ENCODE measurements at places on chromosomes 2 and 18.

DNA sequence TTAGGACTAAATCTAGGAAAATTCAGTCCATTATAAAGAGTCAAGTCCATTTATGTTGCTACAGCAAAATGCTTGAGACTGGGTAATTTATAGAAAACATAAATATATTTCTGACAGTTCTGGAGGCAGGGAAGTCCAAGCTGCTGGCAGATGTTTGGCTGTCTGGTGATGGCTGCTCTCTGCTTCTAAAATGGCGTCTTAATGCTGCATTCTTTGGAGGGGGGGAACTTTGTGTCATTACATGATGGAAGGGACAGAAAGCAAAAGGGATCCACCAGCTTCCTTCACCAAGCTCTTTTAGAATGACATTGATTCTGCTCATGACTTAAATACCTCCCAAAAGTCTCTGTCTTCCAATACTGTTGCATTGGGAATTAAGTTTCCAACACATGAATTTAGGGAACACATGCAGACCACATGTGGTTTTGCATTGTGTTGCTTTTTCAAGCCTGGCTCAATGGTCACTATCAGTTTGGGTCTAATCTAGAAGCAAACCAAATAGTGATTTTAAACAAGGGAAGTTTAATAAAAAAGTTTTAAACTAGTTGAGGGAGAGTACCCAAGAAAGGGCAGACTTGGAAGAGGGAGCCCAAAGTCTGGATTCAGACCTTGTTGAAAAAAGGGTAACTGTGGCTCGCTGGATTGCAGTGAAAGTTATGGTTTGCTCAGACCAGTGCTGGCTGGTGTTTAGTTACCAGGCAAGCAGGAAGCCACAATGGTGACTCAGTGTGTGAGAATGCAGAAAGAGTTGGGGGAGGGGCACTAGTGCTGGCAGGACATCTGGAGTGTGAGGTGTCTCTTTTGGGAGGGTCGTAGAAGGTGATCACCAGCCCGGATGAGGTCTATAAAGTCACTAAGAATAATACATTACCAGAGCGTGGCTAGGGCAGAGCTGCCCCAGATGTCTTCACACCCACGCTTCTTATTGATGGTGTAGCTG is 30.8 kb downstream of the C18orf54 start:
- DNase-seq = no peak

DNA sequence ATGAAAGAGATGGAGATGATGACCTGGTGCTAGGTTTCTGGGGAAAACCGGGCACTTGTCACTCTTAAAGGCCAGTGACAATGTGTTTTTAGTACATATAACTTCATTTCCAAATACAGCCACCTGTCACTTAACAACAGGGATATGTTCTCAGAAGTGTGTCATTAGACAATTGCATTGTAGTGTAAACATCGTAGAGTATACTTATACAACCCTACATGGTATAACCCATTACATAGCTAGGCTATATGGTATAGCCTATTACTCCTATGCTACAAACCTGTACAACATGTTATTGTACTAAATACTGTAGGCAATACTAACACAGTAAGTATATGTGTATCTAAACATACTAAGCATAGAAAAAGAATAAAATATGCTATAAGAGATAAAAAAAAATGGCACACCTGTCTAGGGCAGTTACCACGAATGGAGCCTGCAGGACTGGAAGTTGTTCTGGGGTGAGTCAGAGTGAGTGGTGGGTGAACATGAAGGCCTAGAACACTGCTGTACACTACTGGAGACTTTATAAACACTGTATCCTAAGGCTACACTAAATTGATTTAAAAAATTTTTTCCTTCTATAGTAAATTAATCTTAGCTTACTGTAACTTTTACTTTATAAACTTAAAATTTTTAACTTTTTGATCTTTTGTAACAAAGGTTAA is 123.2 kb downstream of the THADA start:
- no peak for DNase-seq

- DNase-seq = peak; percentile 54
Observed at GRCh38 chr2:20065885-20066602, 14.6 kb upstream of the LAPTM4A start.

- no peak for DNase-seq
Observed at GRCh38 chr2:102301867-102302362, 9.4 kb upstream of the IL1RL1 start.

- no peak for DNase-seq
Observed at GRCh38 chr2:101596333-101596732, 101.2 kb upstream of the MAP4K4 start.

DNA sequence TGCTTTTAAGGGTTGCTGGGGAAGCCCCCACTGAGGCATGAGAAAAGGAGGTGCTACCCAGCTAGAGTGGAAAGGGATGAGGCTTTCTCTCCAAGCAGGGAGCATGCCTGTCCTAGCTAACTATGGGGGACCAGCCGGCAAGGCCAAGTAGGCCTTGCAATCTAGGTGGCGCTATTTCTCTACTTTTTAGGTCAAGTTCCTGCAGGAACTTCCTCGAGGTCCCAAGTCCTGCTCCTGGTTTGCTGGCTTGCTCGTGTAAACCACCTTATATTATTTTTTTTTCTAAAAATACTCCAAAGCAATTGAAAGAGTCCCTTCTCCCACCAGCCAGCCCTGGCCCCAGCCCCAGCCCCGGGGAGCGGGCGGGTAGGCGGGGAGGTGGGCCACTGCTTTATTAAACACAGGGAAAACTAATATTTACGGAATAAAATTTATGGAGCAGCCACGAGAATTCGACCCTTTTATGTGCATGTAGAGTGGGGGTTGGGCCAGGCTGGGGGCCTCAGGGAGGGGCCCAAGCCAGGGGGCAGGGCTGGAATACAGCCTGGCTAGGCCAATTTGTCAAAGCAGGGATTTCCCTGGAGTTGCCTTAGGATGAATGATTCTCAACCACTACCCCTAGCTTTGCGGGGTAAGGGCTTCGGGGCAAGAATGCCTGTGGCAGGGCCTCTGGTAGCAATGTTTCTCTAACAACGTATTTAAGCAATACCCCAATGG is 12.8 kb upstream of the IHH start:
- DNase-seq = no peak

- DNase-seq = no peak
Observed at GRCh38 chr2:17441055-17441771, 77.0 kb downstream of the RAD51AP2 start.

DNA sequence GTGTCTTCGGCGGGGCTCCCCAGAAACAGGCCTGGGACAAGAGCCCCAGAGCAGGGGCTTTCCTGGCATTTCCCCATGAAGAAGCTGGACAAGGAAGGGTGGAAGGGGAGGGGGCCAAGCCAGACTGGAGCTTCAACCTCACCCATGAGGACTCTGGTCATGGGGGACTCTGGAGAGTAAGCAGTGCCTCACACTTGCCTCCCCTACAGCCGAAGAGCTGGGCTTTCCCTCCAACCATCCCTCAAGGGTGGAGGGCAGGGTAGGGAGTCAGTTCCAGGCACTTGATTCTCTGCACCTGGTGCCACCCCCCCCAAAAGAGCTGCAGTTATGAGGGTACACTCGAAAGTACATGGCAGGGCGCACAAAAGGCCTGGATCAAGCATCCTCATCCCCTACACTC is 246.6 kb downstream of the TFCP2L1 start:
- no peak for DNase-seq

DNA sequence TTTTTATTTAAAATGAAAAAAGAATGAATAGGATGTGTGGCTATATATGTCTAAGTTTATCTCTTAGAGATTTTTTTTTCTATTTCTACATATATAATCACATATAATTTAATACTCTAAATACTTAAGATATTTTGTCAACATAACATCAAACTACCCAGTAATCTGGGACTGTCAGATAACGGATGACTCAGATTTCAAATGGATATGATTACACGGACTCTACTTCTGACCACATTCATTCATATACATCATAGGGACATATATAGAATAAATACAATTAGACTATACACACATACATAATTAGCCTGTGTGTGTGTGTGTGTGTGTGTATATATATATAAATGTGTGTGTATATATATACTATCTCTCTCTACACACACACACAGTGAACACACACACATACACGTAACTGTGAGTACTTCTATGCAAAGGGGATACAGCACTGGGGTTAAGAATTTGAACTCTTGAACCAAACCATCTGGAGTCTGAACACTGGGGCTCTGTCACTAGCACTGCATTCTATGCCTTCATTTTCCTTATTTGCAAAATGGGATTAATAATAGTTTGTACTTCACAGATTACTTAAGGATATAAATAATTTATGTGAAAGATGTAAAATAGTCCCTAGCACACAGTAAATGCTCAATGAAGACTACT is 59.5 kb downstream of the CHN1 start:
- no peak for DNase-seq

GRCh38 chr2:9391961-9392720 is 31.2 kb downstream of the ITGB1BP1 start:
- no peak for DNase-seq

GRCh38 chr2:62919041-62919440 is 131.6 kb upstream of the OTX1 start:
- no peak for DNase-seq

GRCh38 chr2:113157118-113157896 is 16.5 kb upstream of the PSD4 start:
- DNase-seq = no peak

DNA sequence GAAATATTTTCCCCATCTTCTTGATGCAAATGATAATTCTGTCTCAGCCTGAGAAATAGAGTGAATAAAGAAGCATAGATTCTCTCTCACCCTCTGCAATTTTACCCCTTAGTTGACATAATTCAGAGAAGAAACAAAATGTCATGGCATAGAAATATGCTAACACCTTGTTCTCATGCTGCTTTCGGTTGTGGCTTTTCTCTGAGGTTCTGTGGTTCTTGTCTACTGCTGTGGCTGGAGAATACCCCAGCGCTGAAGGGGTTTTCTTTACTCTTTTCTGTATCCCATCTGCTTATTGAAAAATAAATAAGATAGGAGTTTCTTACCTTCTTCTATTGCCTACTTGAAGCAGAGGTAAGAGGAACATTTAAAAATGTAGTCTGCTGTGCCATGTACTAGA is 15.4 kb upstream of the RAB27B start:
- DNase-seq = no peak

GRCh38 chr2:139165041-139165440 is 384.9 kb upstream of the NXPH2 start:
- no peak for DNase-seq

- no peak for DNase-seq
Observed at GRCh38 chr2:59190518-59190917, 949.4 kb upstream of the FANCL start.

- no peak for DNase-seq
Observed at GRCh38 chr2:114389021-114389420, 53.4 kb upstream of the DPP10 start.

DNA sequence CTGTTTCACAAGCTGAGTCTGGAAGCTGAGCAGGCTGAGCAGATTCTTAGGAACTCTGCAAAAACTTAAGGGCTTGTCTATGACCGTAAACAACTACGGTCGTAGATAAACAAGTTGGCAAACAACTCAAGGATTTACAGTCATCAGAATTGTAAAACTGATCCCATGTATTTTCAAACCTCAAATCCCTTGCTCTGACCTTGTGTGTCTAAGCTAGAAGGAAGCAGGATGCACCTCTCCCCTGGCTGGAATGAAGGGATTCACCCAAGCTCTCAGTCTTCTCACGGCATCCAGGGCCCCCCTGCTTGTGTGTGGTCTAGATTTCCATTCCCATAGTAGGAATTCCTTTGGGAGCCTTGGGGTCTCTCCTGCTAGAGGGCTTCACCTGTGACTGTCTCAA is 12.4 kb upstream of the IL1RN start:
- DNase-seq = no peak

GRCh38 chr18:9221661-9222060 is 85.1 kb downstream of the ANKRD12 start:
- DNase-seq = no peak

DNA sequence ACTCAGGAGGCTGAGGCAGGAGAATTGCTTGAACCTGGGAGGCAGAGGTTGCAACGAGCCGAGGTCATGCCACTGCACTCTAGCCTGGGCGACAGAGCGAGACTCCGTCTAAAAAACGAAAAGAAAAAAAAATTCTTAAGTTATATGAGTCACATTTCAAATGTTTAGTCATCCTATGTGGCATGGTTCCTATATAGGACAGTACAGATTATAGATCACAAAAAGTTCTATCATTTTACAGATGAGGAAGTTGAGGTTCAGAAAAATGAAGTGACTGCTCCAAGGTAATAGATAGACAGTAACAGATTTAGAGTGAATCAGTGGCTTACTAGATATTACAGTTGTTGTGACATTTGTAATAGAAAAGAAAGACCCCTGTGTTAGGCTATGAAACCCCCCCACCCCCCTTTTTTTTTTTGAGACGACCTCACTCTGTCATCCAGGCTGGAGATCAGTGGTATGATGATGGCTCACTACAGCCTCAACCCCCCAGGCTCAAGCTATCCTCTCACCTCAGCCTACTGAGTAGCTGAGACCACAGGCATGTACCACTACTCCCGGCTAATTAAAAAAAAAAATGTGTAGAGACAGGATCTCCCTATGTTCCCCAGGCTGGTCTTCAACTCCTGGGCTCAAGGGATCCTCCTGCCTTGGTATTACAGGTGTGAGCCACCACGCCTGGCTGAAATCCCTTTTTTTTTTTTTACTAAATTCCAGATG is 22.7 kb downstream of the PTPN4 start:
- no peak for DNase-seq

GRCh38 chr2:165970663-165971062 is 17.1 kb upstream of the TTC21B start:
- DNase-seq = no peak

DNA sequence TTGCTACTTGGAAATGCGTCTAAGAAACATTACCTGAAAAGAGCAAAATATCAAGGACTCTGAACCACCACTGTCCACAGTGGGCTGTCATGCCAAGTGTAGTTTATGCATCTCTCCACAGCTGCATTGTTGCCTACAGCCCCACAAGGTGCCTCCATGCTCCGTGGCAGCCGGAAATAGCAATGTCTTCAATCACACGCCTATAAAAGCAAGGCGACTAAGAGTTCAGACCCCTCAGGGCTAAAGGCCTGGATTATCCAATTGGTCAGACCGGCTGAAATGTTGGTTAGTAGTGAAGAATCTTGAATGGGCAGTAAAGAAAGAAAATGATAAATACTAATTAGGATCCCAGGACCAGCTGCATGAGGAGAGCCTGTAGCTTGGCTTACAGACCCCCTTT is 114.0 kb upstream of the SLC35G4 start:
- DNase-seq = no peak

GRCh38 chr18:43642727-43643330 is 365.5 kb upstream of the SYT4 start:
- DNase-seq = no peak

DNA sequence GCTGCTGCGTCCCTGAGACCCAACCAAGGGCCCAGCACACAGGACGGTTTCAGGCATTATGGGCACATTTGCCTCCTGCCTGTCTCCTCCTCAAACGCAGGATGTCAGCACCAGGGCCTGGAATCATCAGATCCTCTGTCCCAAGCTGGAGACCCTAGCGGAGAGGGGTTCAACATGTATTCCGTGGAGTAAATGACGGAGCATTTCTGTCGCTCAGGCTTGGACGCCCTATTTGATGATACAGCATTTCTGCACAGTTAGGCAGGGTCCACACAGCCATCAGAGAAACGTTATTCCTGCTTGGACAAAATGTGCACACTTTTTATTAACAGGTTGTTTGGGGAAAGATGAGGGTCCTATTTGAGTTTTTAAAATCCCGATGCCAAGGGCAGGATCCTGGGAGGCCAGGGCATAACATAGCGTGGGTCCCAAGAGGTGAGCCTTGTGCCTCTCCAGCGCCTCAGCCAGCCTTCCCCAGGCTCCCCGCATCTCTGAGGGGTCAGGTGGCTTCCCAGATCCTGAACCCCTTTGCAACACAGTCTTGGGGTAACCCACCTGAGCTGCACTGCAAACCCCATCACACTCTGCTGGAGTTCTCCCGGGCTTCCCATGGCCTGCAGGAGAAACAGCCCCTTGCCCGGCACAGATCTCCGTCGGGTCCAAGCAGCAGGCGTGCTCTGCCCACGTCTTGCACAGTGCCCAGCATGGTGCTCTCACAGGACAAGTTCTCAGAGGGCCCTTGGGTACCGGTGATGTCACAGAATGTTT is 319.7 kb upstream of the MYT1L start:
- DNase-seq = no peak

Data from gastrocnemius medialis (tissue), 4 donors.